ENCODE measurements at places on chromosomes 2 and 18.

- no peak for DNase-seq
These were observed 477.0 kb upstream of the MEIS1 start for GRCh38 chr2:65957886-65958285.

GRCh38 chr2:200662727-200663126, 76.9 kb downstream of the AOX1 start:
- DNase-seq, result no peak

DNA sequence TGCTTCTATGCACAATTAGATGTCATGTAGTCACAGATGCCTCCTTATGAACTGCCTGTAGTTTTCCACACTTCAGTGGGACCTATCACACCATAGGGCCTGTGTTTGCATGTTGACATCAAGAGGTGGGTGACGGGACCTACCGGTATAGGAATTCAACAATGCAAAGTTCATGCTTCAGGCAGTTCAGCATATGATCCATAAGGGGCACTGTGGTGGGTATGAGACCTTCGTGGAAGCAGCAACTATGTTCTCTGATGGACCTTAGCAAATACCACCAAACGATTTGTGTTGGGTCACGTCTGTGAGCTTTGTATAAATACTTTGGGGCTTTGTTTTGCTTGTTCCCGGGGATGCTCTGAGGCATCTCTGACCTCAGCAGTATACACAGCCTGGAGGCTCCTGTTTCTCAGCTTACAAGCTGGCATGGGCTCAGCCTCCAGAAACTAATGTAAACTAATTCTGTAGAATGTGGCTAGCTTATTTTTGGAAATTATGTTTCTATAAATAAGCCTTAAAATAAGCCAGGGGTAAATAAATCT, 111.6 kb downstream of the DTNA start:
- DNase-seq, result no peak

GRCh38 chr2:176704282-176704858, 435.1 kb downstream of the MTX2 start:
- no peak for DNase-seq

DNA sequence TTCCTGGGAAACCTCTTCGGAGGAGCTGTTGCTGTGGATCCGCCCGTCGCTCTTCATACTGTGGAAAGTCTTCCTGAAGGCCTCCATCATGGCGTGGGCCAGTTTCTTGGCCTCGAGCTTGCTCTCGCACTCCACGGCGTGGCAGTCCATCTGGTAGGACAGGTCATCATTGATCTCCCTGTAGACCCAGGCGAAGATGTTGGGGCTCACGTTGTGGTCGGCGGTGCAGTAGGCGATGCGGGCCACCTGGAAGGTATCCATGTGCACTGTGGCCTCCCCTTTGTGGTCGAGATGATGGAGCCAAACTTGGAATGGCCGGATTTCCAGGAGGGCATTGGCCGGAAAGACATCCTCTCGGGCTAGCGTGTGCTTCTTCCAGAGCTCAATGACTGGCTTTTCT, 245.4 kb downstream of the PID1 start:
- no peak for DNase-seq

- DNase-seq, result no peak
These were observed 98.4 kb downstream of the COLEC12 start for GRCh38 chr18:402129-402528.

- no peak for DNase-seq
These were observed 84.7 kb downstream of the ASAP2 start for GRCh38 chr2:9291331-9291730.

DNA sequence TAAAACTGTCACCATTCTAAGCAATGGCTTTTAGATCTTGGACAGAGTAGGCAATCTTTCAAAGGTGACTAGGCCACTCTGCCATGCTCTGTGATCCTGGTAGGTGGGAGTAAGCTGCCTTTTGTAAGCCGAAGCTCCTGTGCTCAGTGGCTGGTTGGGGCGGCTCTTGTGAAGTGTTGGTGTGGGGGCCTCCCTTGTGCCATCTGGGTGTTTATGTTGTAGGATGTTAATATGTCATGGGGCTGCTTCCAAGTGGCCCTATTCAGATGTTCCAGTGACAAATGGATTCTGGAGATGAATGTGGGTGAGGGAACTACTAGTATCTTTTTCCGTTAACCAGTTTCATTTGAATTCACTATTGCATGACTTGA, 116.8 kb upstream of the SPRED2 start:
- no peak for DNase-seq

DNA sequence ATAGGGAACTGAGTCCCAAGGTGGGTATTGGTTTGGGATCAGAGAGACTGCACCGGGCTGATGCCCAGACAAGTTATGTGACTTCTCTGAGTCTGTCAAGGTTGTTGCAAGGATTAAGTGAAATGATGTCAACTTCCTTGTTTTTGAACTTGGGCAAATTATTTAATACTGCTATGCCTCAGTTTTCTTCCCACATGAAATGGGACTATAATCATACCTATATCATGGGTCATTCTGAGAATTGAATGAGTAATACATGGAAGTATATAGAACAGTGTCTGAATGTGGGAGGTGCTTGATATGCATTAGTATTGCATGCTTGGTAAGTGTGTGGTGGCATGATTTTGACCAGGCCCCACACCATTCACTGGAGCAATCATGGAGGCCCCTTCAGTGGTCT, 99.0 kb downstream of the PRKCE start:
- DNase-seq, result no peak

GRCh38 chr2:128487650-128488387, 169.2 kb upstream of the HS6ST1 start:
- no peak for DNase-seq

DNA sequence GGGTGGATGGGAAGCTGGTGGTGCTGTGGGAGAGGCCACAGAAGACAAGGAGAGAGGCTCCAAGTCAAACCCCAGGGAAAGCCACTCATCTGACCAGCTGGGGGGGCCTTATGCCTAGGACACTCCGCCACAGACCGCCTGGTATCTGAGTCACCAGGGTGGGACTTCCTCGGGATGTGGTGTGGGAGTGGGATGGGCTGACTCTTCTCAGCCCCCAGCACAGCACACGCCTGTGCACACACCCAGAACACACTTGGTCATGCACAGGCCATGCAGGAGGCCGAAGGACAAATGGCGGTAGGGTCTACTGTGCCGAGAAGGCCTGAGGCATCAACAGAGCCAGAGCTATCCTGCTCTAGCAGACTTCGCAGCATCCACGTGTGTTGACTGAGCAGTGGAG, 136.4 kb downstream of the INHBB start:
- no peak for DNase-seq

DNA sequence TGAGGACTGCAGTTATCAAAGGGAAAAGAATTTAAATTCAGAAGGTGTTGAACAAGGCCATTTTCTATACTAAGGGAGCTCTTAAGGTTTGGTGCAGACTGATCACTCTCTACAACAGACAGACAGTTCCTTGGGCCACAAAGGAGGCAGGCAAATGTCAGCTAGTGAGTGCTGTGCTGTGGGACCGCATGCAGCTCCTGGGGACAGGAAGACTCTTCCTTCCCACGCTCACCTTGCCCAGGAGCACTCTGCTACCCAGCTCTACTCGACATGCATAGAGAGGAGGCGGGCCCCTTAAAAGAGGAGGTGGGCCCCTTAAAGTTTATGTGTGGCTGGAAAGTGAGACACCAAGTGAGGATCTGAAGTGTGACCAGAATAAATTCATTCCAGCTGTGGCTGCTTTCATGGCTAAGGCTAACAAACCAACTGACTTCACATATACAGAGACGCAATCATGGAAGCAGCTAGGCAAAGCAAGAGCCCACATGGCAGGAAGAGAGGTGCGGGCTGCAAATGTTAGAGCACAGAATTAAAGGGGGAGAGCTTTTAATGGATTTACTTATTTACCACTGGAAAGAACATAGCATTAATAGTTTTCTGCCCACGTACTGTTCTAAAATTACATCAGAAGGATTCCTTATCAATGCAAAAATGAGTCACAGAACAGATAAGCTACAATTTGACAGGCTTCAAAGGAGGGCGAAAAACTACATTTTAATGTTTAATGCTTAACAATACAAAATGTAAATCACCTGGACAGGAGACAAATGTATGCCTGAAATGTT, 101.4 kb upstream of the RNU4ATAC start:
- DNase-seq, result no peak

DNA sequence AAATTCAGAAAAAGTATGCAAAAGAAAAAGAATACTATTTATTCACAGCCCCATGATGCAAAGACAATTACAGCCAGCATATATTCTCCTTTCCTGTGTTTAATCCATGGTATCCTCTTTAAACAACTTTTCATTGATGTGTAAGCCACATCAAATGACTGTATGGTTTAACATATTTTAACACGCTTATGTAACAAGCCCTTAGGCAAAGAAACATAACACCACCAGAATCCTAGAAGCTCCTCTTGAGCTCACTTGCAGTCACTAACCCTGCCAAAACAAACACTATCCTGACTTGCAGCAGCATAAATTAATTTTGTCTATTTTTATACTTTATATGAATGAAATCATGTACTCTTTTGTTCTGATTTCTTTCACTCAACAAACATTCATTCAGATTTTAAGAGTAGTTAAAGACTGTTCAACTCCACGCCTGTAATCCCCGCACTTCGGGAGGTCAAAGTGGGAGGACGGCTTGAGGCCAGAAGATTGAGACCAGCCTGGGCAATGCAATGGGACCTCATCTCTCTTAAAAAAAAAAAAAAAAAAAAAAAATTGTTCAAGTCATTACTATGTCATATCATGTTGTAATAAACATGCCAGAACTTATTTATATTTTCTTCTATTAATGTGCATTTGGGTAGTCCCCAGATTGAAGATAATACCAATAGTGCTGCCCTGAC, 226.3 kb downstream of the NBAS start:
- no peak for DNase-seq

DNA sequence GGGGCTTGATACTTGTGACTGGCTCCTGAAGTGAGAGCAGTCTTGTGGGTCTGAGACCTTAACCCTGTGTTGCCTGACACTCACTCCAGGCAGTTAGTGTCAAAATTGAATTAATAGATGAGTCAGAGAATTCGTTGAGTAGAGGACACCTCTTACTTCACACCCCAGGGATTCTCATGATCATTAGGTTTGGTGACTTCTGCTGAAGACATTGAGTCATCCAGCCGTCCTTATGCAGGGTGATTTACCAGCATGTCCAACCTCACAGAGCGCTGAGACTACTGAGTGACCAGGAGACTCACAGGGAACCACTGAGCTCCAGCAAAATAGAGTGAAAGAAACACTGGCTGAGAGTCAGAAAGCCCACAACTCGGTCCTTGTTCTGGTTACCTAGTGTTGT, 36.0 kb upstream of the EVA1A start:
- DNase-seq, result no peak

- DNase-seq, result no peak
These were observed 191.0 kb downstream of the ARL4C start for GRCh38 chr2:234305846-234306245.

Data from stimulated activated CD8-positive, alpha-beta memory T cell treated with anti-CD3 and anti-CD28 coated beads, Interleukin-7, amount 100 ng/mL, for 24 hours (primary cell).